Urothelium cell line (cell line): ENCODE measurements at places on chromosomes 4 and X.

DNA sequence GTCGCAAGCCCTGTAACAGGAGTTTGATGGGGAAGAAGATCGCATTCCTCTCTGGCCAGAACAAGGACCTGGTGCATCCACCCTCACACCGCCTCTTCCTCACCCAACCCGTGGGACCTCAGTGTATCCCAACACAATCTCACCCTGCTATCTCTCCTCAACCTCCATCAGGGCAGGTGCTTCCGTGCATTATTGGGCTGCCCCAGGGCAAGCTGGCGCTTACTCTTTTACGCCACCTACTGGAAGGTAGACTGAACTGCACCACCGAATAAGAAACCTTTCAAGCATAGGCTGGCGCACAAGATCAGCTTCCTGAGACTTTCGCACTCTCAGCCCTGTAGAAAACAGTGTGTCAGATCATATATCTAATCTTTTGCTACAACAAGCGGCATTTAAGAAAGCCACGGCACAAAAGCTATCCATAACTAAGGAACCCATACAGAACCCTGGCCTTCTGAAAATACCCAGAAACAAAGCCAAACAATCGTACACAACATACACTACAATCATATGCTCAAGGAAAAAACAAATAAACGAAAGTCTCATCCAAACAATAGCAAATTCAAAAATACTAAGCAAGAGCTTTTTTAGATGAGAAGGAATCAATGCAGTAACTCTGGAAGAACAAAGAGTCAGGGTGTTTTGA lies 209.3 kb downstream of the UGT8 start:
- peak; percentile 66 for DNase-seq

DNA sequence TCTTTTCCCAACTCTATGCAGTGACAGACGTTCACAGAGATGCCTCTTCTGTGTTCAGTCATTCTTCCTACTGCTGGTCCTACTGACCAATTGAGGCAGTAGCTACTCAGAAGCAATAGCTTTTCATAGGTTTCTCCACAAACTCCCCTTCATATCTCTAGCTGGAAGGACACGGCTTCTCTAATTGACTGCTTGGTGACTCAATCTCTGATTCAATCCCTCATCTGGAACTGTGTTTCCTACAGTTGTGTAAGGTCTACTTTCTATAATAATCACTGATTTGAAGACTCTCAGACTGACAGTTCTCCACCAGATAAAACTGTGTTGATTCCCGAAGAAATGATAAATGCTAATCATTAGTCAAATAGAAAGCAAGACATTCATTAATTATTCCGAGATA lies 111.5 kb downstream of the DTHD1 start:
- no peak for DNase-seq

- DNase-seq: no peak
These were observed 12.8 kb upstream of the TMSB4X start for GRCh38 chrX:12962041-12962504.

DNA sequence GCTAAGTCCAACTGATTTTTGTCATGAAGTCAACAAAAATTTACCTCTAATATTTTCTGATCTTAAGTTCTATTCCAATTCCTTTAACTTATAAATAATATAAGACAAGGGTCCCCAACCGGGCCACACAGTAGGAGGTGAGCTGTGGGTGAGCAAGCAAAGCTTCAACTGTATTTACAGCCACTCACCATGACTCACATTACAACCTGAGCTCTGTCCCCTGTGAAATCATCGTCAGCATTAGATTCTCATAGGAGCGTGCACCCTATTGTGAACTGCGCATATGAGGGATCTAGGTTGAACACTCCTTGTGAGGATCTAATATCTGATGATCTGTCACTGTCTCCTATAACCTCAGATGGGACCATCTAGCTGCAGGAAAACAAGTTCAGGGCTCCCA lies 227.4 kb downstream of the MAPK10 start:
- no peak for DNase-seq

DNA sequence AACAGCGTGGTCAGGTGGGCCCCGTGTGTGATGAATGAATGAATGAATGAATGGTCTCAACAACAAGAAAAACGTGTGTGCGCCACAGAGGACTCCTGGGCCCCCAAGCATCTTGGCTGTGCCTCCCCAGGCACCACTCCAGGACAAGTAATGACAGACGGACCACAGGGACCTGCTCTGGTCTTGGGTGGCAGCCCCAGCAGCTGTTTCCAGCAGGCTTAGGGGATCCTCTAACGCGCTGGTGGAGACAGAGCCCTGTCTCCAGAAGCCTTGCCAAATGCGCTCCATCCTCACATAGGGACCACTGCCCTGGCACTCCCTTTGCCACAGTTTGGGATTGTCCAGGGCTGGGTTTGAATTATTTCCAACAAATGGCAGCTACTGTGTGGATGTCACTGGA lies 39.1 kb downstream of the PSAPL1 start:
- no peak for DNase-seq

GRCh38 chr4:38413524-38414341 lies 250.3 kb upstream of the KLF3 start:
- no peak for DNase-seq

- no peak for DNase-seq
These were observed 82.4 kb upstream of the BEND4 start for GRCh38 chr4:42234817-42235216.

GRCh38 chr4:113050371-113050755 lies 910 bp downstream of the ANK2 start:
- DNase-seq: no peak

DNA sequence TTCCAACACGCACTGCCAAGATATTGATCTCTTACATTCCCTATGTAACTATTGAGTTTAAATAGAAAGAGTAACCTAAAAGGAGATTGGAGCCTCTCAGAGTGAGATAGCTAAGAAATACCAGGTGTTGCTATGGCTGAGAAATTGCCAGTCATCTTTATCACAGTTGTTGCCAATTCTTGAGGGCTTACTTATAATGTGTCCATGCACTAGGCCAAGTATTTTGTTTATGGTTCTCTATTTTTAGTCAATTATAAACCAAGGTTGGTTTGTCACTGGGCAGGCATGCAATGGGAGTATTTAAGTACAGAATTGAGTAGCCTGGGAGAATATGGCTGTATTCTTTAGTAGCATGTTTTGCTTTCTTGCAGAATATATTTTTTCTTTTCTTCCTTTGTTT lies 201.6 kb downstream of the TEX13A start:
- DNase-seq: no peak

DNA sequence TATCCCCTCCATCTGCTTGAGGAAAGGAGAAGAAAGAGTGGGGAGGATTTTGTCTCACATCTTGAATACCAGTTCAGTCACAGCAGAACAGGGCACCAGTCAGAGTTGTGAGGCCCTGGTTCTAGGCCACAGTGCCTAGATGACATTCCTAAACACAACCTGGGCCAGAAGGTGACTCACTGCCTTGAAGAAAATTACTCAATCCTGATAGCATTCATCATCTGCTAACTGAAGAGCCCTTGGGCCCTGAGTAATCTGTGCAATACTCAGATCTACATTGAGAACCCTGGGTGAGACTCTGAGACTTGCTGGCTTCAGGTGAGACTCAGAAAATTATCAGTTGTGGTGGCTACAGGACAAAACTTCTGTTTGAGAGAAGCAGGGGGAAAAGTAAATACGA lies 20.5 kb upstream of the PRR32 start:
- DNase-seq: no peak

GRCh38 chr4:65089666-65090065 lies 580.6 kb downstream of the EPHA5 start:
- no peak for DNase-seq

DNA sequence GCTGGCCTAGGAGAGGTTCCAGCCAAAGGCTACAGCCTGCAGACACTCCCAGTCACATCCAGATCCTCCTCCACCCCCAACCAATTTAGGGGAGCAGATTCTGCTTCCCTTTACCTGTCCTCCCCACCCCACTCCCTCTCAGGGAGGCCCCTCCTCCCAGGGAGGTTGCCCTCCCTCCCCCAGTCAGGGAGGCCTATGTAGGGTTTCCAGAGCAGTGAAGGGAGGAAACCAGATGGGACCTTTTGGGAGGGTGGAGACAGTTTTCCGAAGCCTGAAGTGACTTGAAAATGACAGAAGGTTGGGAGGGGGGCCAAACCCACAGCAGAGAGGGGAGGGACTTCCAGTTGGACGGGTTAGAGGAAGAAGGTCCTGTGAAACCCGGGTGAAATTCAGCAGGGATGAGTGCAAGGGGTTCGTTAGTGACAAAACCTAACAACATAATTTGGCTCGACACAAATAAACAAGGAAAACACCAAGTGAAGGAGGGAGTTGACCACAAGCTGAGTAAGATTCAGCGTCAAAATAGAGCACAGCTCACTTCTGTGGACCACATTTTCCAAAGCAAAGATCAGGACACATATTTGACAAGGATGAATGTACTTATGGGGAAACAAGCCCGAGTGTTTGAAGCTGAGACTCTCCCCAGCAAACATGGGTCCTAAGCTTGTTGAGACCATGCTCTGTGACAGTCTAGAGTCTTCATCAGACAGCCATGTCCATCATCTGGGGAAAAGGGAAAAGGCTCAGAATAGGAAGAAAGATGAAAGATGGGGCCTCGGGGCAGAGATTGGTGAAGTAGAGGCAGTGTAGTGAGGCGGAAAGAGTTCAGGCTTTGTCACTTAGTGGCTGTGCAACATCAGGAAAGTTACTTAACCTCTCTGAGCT lies 46.4 kb downstream of the PRPS1 start:
- no peak for DNase-seq

DNA sequence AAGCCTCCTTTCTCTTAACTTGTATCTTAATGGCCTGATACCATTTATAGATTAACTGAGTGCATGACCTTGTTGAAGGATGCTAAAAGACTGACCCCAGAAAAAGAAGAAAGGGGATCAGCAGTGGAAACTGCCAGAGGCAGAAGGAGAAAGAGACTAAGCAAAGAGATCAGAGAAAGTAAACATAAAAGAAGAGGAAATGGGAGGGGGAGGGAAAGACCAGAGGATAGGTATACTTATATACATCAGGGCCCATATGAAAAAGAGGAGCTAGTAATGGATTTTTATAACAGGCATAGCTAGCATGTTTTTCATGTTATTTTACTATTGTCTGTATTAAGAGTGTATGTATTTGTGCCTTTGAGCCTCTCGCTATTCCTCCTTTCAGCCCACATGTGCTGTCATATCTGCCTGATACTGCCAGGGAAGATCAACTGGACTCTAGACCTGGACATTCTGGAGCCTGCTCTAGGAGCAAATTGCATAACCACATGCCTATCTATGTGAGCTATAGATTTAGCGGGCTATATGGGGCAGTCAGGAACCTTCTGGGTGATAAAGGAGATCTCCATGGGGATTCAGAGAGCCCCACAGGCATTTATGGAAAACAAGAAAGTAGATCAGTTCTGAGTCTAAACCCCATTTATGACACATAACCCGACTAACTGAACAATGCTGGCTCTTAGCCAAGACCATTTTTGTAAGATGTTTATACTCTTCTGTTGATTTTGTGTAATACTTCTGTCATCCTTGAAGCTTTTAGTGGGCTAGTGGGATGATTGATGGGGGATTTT lies 13.4 kb upstream of the SNX12 start:
- no peak for DNase-seq

DNA sequence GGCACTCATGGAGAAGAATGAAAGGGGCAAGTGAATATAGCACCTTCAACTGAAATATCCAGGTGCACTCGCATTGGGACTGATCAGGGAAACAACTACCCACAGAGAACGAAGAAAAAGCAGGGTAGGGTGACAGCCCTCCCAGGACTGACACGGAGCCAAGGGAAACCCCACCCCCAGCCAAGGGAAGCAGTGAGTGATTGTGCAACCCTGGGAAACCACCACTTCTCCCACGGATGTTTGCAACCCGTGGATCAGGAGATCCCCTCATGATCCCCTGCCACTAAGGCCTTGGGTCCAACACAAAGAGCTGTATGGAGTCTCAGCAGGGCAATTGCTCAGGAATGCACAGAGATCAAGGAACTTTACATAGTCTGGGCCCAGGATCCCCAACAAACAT lies 158.5 kb upstream of the HCCS start:
- DNase-seq: no peak

GRCh38 chrX:24306440-24306839 lies 7.4 kb downstream of the SUPT20HL2 start:
- no peak for DNase-seq

DNA sequence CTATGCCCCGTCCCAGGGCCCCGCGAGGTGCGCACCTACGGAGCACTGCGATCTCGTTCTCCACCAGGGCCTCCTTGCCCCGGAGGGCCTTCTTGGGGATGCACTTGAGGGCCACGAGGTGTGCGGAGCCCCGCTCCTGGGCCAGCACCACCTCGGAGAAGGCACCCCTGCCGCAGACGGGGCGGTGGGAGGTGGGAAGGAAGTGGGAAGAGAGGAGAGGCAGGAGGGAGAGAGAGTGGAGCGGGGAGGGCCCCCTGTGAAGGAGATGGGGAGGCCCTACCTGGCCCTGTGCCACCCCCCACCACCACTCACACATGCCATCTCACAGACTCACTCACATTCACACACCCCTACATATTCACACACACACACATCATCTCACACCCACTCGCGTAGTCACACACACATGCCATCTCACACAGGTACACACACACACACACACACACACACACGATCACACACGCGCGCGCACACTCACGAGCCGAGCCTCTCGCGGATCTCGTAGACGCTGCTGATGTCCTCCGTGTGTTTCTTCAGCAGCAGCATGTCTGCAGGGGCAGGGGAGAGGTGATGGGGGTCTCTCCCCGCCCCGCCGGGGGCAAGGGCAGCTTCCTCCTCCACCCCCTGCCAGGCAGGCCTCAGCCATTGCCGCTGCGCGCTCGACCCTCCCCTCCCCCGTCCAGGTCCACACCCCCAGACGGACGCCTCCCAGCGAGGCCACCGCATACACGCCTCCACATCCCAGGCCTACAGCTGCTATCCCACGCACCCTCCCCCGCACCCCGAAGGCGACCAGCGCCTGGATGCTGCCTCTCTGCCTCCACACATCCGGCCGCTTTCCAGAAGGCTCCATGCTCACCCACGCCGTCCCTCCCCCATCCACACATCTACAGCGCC lies 834 bp downstream of the PNCK start:
- DNase-seq: no peak

- DNase-seq: no peak
These were observed 70.2 kb downstream of the CLDN22 start for GRCh38 chr4:183249854-183250253.

DNA sequence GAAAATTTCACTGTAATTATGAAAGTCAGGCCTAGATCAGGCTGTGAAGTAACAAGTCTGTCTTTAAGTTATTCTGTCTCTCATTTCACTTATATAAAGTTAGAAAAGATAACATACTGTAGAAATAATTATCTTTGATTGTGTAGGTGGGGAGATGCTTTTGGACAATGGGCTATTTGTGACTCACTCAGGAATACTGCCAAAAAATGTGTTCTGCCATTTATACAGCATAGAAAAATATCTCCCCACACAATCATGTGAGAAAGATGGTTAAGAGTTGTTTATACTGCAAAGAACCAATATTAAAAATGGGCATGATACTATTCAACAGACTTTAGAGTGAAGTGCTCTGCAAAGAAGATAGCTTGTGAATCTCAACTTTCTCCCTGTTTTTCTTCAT lies 95.0 kb upstream of the GABRA2 start:
- peak; percentile 31 for DNase-seq
